ENCODE measurements at places on chromosomes 3 and 15.

DNA sequence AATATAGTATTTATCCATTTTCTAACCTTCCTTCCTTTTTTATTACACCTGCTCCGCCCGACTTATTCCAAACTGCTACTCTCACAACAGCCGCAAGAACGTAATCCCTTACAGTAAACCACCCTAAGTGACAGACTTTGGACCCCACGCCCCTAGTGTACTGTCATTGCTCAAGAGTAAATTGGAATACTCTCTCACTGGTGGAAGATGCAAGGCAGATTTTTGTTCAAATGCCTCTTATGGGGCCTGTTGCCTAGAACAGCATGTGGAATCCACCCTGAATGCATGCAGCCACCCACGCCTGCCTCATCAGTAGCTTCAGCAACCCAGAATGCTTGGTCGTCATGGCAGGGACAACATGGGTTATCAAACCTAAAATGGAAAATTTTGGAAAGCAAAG lies 226.2 kb upstream of the ST8SIA2 start:
- DNase-seq = no peak

DNA sequence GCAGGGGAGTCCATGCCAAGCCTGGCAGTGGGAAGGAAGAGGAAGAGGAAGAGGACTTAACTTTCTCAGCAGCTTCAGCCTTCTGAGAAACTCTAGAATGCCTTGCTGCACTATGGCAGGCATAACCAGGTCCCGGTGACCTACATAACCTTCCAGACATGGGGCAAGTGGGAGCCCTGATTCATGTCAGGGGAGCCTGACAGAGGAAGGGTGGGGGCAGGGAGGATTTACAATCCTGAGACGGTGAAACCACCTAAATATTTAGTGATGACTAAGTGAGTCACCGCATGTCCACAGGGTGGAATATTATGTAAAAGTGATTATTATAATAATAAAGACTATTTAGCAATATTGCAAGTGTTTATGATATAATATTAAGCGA lies 46.7 kb downstream of the AMOTL2 start:
- DNase-seq = peak; percentile 68

GRCh38 chr3:168162172-168162571 lies 66.4 kb upstream of the GOLIM4 start:
- DNase-seq = no peak

- no peak for DNase-seq
Observed at GRCh38 chr15:29270976-29271375, 1.4 kb upstream of the NSMCE3 start.

- no peak for DNase-seq
Observed at GRCh38 chr3:98025392-98025945, 9.6 kb downstream of the GABRR3 start.

DNA sequence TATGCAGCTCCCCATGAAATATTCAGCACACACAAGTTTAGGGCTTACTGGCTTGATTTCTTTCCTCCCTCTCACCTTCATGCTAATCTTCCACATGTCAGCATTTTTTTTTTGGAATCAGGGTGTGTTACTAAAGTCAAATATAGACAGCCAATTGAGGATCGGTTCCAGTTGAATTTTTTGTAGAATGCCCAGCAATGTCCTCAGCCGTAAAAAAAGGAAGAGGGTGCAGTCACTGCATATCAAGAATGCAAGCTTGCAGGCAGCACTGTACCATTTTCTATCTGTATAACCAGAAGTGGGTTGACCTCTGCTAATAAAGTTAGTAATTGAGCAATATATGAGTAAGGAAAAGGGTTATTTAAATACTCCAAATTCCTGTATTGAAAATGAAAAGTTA lies 51.4 kb upstream of the CHMP2B start:
- no peak for DNase-seq

DNA sequence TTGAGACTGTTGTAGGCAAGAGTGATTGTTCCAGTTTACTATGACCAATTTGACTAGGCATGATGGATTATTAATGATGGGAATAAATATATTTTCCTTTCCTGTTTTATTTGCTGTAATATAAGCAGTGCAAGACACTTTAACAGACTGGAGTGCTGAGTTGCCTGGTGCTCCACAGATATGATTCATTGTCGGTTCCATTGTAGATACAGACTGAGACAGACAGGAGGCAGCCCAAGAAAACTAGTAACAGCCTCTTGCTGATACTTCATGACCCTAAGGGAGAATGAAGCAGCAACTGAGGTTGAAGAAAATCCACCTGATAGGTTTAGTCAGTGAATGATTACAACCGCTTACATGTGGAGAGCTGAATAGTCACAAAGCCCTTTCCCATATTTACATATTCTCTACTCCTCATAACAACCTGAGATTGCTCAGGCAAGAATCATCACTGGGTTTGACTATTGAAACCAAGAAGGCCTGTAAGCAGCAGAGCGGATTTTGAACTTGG lies 235.1 kb upstream of the TPRG1 start:
- DNase-seq = no peak

DNA sequence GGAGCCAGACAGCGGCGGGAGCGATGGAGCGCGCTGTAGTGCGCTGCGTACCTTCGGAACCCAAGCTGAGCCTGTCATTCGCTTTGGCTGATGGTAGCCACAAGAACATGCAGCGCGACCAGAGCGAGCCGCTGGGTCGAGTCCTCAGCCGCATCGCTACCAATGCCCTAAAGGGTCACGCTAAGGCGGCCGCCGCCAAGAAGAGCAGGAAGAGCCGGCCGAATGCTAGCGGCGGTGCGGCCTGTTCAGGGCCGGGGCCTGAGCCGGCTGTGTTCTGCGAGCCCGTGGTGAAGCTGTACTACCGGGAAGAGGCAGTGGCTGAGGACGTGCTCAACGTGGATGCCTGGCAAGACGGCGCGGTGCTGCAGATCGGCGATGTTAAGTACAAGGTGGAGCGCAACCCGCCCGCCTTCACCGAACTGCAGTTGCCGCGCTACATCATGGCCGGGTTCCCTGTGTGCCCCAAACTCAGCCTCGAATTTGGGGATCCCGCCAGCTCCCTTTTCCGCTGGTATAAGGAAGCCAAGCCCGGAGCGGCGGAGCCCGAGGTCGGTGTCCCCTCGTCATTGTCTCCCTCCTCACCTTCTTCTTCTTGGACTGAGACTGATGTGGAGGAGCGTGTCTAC lies 498 bp downstream of the PDE12 start:
- no peak for DNase-seq

- DNase-seq = no peak
Observed at GRCh38 chr3:186642014-186642413, 1.8 kb downstream of the FETUB start.

GRCh38 chr3:21446027-21446426 lies 305.0 kb downstream of the ZNF385D start:
- DNase-seq = no peak

DNA sequence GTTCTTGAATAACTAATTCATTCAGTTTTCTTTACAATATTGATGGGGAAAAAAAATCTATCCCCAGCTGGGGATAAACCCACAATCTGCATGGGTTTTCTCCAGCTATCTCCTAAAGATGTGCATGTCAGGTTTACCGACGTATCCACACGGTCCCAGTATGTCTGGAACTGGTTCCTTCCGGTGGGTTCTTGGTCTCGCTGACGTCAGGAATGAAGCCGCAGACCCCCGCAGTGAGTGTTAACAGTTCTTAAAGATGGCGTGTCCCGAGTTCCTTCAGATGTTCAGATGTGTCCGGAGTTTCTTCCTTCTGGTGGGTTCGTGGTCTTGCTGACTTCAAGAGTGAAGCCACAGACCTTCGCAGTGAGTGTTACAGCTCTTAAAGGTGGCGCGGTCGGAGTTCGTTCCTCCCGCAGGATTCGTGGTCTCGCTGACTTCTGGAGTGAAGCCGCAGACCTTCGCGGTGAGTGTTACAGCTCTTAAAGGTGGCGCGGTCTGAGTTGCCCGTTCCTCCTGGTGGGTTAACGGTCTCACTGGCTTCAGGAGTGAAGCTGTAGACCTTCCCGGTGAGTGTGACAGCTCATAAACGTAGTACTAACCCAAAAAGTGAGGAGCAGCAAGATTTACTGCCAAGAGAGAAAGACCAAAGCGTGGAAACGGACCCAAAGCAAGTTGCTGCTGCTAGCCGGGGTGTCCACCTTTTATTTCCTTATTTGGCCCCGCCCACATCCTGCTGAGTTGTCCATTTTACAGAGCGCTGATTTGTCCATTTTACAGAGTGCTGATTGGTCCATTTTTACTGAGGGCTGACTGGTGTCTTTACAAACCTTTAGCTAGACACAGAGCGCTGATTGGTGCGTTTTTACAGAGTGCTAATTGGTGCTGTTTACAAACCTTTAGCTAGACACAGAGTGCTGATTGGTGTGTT lies 195.1 kb upstream of the NR2F2 start:
- DNase-seq = no peak

- DNase-seq = no peak
Observed at GRCh38 chr15:100783760-100784492, 95.7 kb upstream of the ALDH1A3 start.

GRCh38 chr15:43774062-43774461 lies 2.7 kb downstream of the ELL3 start:
- DNase-seq = no peak

- DNase-seq = no peak
Observed at GRCh38 chr3:112925560-112925959, 49.3 kb downstream of the CD200R1 start.

DNA sequence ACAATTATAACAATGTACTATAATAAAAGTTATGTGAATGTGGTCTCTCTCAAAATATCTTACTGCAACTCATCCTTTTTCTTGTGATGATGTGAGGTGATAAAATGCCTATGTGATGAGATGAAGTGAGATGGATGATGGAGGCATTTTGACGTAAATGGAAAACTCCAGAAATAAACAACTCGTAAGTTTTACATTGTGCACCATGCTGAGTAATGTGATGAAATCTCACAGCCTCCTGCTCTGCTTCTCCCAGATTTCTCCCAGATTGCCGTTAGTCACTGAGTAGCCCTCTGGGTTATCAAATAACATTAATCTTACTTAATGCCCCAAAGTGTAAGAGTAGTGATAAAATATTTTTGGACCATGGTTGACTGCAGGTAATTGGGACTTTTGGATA lies 64.8 kb upstream of the SLCO2A1 start:
- DNase-seq = no peak

DNA sequence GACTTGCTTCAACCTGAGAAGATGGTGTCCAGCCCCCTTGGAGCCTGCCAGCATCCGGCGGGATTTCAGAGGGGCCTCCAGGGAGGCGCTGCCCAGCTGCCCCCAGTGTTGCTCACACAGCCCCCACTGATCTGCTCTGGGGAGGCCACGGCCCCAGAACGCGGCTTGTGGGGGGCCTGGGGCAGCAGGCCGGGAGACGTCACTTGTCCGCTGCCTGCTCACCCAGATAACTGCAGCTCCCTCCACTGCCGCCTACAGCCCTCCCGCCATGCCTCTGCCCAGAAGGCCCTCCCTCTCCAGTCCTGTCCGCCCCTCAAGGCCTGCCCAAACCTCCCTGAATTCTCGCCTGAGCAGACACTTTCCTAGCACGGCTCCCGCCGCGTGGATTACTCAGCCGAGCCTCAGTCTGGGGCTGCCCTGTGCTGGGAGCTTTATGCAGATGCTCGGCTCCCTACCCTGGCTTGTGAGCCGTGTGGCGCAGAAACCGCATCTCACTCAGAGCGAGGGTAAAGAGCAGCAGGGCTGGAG lies 17.2 kb upstream of the ADIPOQ start:
- peak; percentile 21 for DNase-seq

GRCh38 chr3:123783050-123783689 lies 101.0 kb downstream of the MYLK start:
- no peak for DNase-seq

- no peak for DNase-seq
Observed at GRCh38 chr15:91696981-91697380, 156.5 kb upstream of the SLCO3A1 start.

- no peak for DNase-seq
Observed at GRCh38 chr3:50612970-50613846, 1.6 kb upstream of the CISH start.

Measured in kidney glomerular epithelial cell (primary cell).